ENCODE measurements at places on chromosomes 1 and 21. TPM values are rescaled to one million over a fixed set of nuclear protein-coding genes. Genes with fewer than 3 reads are reported as not detected.

The CA6 gene
- polyA plus RNA-seq, result 0.37 TPM

The SLC25A34 gene
- polyA plus RNA-seq, result 2.4 TPM

The CEP104 gene
- 11.7 TPM for polyA plus RNA-seq

The CD5L gene
- polyA plus RNA-seq, result 6.8 TPM

The RIPK4 gene
- polyA plus RNA-seq, result 9.3 TPM

The RPL11 gene
- polyA plus RNA-seq, result 4,395 TPM

The SLC26A9 gene
- polyA plus RNA-seq, result 0.41 TPM

DNA sequence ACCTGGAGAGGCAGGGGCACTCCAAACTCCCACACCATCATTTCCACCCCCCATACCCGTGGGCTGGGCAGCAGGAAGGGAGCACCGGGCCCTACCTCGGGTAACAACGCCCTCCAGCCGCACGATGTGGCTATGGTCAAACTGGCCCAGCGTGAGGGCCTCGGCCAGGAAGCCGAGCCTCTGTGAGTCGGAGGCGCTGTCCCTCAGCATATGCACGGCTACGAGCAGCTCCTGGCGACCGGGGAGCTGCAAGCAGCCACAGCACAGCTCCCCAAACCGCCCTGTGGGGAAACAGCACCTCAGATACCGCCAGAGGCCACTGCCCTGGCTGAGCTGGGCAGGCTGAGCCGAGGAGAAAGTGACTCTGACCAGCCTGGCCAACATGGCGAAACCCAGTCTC lies 29.2 kb downstream of the CDCA8 start:
- H3K27ac ChIP-seq, result no peak overlapping the region
- no peak overlapping the region for H3K4me3 ChIP-seq
- DNase-seq, result no peak
- no peaks in the 10 kb centered on the region for H3K4me1 ChIP-seq
- H3K27me3 ChIP-seq, result peaks cover 11% of the 10 kb centered on the region

GRCh38 chr1:19438516-19439195 lies 46.7 kb downstream of the CAPZB start:
- peak overlapping the region; percentile 19 for H3K27ac ChIP-seq
- DNase-seq, result no peak
- no peak overlapping the region for H3K4me3 ChIP-seq
- peaks cover 22% of the 10 kb centered on the region for H3K4me1 ChIP-seq
- no peaks in the 10 kb centered on the region for H3K27me3 ChIP-seq

- no peaks in the 10 kb centered on the region for H3K36me3 ChIP-seq
- DNase-seq, result no peak
- H3K27ac ChIP-seq, result no peak overlapping the region
- H3K4me3 ChIP-seq, result no peak overlapping the region
These were observed 737.8 kb upstream of the PTBP2 start for GRCh38 chr1:95983831-95984230.

DNA sequence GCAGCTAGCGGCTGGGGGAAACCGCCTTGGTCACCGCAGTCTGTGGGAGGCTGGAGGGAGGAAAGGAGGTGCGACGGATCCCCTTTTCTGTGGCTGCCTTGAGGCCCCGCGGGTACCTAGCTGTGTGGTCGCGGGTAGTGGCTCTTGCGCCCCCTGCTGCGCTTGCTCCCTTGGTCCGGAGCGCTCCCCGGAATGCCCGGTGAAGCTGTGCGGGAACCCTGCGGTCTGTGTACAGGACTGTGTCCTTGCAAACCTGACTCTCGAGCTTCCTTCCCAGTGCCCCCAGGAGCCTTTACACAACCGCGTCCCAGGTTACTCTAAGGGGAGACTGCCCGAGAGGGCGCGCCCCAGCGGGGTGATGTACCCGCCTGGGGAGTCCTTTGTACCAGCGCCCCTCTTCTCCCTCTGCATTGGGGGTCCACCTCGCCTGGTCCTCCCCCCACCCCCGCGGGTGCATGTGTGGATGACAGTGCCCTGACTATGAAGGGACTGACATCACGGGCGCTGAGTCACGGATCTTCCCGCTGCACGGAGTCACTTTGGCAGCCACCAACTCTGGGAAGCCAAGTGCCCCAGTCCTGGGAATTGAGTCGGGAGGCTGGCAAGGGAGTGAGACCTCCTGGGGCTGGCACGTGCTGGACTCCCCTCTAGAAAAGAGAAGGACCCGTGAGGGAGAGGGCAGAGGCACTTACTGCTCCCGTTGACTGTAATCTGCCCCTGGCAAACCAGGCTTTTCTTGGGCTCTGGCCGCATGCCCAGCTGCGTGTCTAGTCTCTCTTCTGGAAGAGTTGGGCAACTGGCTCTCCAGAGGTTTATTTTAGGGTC lies 816 bp downstream of the IL6R start:
- DNase-seq, result no peak
- peaks cover 49% of the 10 kb centered on the region for H3K27me3 ChIP-seq
- H3K36me3 ChIP-seq, result no peaks in the 10 kb centered on the region
- H3K27ac ChIP-seq, result peak overlapping the region; percentile 85
- H3K4me3 ChIP-seq, result peak overlapping the region; percentile 48

GRCh38 chr1:230633469-230633868 lies 8.8 kb upstream of the COG2 start:
- no peak overlapping the region for H3K4me3 ChIP-seq
- H3K27me3 ChIP-seq, result peaks cover 8% of the 10 kb centered on the region
- H3K4me1 ChIP-seq, result no peaks in the 10 kb centered on the region
- no peak overlapping the region for H3K27ac ChIP-seq
- H3K36me3 ChIP-seq, result no peaks in the 10 kb centered on the region

- H3K27ac ChIP-seq, result no peak overlapping the region
- DNase-seq, result no peak
- no peaks in the 10 kb centered on the region for H3K27me3 ChIP-seq
- H3K36me3 ChIP-seq, result peaks cover 45% of the 10 kb centered on the region
- H3K4me1 ChIP-seq, result peaks cover 18% of the 10 kb centered on the region
These were observed 51.7 kb downstream of the SLC37A1 start for GRCh38 chr21:42565206-42565810.

DNA sequence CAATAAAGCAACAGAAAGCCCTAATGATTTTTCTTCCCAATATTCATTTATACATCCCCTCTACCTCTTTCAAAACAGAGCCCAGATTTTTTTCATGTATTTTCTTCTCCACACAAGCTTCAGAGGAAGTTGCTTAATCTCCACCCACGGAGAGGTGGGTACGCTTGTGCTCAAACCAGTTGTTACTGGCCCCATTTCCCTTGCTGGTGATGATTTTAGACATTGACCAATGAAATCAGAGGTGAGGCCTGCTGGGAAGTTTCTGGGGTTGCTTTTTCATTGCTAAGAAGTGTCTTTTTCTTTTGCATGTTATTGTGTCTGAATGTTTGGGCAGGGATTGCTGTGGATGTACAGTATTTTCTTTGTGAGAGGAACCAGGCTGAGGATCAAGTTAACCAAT lies 448.1 kb upstream of the B3GALT2 start:
- no peaks in the 10 kb centered on the region for H3K4me1 ChIP-seq
- H3K27me3 ChIP-seq, result no peaks in the 10 kb centered on the region
- DNase-seq, result no peak
- H3K4me3 ChIP-seq, result no peak overlapping the region
- no peaks in the 10 kb centered on the region for H3K36me3 ChIP-seq

DNA sequence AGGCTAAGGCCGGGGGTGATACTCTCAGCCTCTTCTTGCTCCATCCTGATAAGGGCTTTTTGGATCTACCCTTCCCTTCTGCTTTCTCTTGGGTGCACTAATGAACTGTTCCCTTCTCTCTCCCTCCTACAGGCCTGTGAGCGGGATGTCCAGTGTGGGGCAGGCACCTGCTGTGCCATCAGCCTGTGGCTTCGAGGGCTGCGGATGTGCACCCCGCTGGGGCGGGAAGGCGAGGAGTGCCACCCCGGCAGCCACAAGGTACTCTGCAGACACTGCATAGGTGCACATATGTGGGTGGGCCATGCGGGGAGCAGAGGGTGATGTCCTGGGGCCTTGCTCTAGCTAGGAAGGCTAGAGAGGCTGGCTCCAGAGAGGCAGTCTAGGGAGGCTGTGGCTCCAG lies 2.9 kb downstream of the PROK1 start:
- H3K27me3 ChIP-seq, result no peaks in the 10 kb centered on the region
- H3K4me1 ChIP-seq, result no peaks in the 10 kb centered on the region
- no peaks in the 10 kb centered on the region for H3K36me3 ChIP-seq
- DNase-seq, result no peak

DNA sequence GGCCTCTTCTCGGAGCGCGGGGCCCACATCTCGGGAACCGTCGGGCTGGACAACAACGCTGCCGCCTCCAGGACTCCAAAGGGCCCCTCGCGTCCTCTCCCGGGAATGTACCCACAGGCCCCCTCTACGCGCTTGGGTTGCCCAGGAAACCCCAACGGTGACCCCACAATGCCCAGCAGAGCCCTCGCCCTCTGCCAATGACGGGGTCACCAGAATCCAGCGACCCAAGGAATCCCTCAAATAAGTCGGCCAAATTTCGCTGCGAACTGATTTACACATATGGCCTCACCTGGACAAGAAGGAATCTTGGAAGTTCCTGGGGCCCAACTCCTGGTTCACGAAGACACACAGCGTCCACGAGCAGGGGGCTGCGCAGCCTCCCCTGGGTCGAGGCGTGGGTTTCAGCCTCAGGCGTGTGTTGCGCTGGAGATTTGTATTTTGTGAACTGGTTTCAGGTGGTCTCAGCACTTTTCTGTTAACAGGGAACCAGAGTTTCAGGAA lies 78.1 kb downstream of the DESI2 start:
- no peak for DNase-seq
- H3K4me3 ChIP-seq, result peak overlapping the region; percentile 61
- peaks cover 15% of the 10 kb centered on the region for H3K4me1 ChIP-seq

DNA sequence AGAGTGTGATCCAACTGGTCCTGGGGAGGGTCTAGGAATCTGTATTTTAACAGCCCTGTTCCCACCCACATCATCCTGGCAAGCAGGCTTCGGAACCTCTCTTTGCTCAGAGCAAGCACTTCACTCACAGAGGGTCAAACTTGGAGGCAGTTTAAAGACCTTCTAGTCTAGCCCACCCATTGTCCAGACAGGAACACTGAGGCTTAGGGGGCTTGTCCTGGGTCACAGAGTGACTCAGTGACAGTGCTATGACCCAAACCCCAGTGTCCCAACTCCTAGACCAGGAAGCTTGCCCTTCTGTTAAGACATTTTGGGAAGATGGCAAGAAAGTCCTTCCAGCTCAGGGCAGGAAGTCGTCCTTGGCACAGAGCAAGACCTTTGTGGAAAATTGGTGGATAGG lies 36.5 kb downstream of the FBXO2 start:
- H3K4me3 ChIP-seq, result no peak overlapping the region
- H3K27me3 ChIP-seq, result no peaks in the 10 kb centered on the region
- H3K36me3 ChIP-seq, result no peaks in the 10 kb centered on the region
- no peaks in the 10 kb centered on the region for H3K4me1 ChIP-seq
- no peak overlapping the region for H3K27ac ChIP-seq

DNA sequence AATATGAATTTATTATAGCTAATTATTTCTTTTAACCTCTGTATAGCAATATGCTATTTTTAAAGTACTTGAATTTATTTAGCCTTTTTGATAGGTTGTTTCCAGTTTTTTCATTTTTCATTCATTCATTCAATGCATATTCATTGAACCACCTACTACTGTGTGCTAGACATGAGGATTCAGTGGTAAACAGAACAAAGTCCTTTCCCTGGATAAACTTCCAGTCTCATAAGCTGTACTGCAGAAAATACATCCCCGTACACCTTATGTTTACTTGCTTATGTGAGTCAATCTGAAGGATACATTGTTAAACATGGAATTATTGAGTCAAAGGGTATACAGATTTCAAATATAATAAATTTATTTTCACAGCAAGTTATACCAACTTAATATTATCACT lies 21.9 kb downstream of the AGL start:
- no peak for DNase-seq
- H3K27me3 ChIP-seq, result no peaks in the 10 kb centered on the region
- no peak overlapping the region for H3K4me3 ChIP-seq
- H3K36me3 ChIP-seq, result peaks cover 10% of the 10 kb centered on the region
- no peak overlapping the region for H3K27ac ChIP-seq

Measured in thymus (tissue), 14 donors.